ENCODE measurements at places on chromosomes 7 and 10. TPM values are rescaled to one million over a fixed set of nuclear protein-coding genes. Genes with fewer than 3 reads are reported as not detected.
A peak's percentile ranks its signal among the peaks of the same experiment; 100 is the strongest.

DNA sequence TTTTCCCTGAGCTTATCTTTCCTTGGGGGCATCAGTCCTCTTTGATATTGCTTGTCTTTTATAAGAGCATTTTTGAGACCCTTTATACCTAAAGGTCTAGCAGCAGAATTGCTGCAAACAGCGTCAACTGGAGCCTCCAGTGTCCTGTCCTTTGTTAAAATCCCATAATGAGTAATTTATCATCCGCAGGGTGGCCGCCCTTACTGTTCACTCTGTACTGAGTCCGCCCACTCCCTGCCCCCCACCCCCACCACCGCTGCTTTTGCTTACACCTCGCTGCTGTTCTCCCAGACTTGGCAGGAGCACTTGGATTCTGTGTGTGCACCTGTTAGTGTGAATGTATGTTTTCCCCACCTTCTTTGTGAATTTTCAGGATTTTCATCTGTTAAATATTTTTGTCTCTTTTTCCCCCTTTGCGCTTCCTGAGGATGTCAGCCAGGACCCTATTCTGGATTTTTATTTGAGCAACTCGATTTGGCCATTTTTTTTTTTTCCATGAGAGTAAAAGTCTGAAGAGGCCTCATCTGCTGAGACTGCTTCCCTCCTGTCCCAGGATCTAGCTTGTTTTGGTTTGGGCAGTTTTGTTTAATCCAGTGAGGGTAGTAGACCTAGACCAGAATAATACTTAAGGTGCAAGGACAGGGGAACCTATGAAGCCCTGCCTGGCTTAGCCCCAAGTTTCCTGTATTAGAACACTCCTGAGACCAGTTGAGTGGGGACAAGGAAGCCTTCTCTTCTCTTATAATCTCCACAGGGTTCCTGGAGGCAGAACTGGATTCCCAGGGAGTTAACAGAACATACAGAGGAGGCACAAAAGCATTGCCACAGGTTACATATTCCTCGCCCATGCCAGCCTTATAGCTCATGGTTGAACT, 8.2 kb downstream of the AGFG2 start:
- peak overlapping the region; percentile 31 for H3K27ac ChIP-seq
- peaks cover 22% of the 10 kb centered on the region for H3K4me1 ChIP-seq
- DNase-seq = no peak
- H3K36me3 ChIP-seq = no peaks in the 10 kb centered on the region
- H3K4me3 ChIP-seq = no peak overlapping the region

The CPA1 gene
- total RNA-seq = not detected

The PHKG1 gene
- total RNA-seq = 30.1 TPM

- no peaks in the 10 kb centered on the region for H3K4me1 ChIP-seq
- no peak overlapping the region for H3K27ac ChIP-seq
- no peaks in the 10 kb centered on the region for H3K36me3 ChIP-seq
These were observed 317.8 kb downstream of the HPSE2 start for GRCh38 chr10:98917828-98918227.

- H3K27me3 ChIP-seq = no peaks in the 10 kb centered on the region
- DNase-seq = peak; percentile 53
- H3K4me3 ChIP-seq = no peak overlapping the region
These were observed 93.5 kb downstream of the AKAP9 start for GRCh38 chr7:92034116-92034515.

The TMEM213 gene
- total RNA-seq = not detected

- H3K36me3 ChIP-seq = no peaks in the 10 kb centered on the region
- no peak overlapping the region for H3K27ac ChIP-seq
- no peaks in the 10 kb centered on the region for H3K27me3 ChIP-seq
- H3K4me1 ChIP-seq = no peaks in the 10 kb centered on the region
- no peak for DNase-seq
These were observed 100.8 kb downstream of the PRTFDC1 start for GRCh38 chr10:24851629-24852028.

The INSYN2A gene
- total RNA-seq = not detected
